ENCODE measurements at places on chromosomes 12 and 14.
A peak's percentile ranks its signal among the peaks of the same experiment; 100 is the strongest.

DNA sequence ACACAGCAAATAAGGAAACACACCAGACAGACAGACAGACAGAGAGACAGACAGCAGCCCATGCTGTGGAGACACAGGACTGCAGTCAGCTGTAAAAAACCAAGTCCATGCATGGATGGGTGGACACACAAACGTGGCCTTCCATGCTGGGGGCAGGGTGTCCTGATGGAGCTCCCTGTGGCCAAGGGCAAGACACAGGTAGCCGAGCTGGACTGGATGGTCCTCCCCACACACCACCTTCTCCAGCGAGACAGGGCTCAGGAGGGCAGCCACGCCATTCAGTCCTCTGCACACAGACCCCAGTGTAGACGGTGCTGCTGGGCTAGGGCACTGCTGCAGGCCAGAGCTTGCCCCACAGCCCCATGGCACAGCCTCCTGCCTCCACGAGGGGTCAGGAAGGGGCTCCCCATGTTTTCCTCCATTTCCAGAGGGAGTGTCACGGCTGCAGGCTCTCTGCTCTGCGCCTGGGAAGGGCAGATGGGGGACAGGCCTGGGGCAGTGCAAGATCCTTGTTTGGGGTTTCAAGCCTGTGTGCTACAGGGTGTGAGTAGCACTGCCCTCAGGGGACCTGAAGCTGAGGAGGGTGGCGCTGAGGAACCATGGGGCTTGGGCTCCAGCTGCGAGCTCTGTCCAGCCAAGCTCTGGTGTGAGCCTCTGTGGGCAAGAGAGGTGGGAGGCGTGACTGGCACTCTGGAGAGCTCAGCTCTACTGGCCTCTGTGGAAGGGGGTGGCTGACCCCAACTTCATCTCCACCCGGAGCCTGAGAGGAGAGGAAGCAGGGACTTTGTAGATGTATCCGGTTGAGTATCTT is 67.9 kb downstream of the GALNT9 start:
- DNase-seq, result no peak

GRCh38 chr14:44700184-44700583 is 193.1 kb upstream of the FSCB start:
- DNase-seq, result no peak

DNA sequence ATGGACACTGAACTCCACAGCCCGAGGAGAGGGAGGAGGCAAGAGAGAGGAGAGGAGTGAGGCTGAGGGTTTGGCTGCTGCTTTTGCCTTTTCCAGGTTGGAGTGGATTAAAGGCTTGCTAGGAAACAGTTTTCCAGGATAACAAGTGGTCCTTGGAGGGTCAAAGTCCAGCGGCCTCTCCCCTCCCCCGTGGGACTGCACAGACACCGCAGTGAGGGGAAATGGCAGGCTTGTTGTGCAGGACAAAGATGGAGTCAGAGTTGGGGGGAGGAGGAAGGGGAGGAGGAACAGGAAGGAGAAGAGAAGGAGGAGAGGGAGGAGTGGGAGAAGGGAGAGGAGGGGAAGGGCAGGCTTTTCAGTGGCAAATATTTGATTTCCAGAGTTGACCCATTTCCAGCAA is 245.5 kb downstream of the RBM19 start:
- DNase-seq, result no peak

GRCh38 chr14:50123062-50123461 is 6.7 kb upstream of the VCPKMT start:
- no peak for DNase-seq

DNA sequence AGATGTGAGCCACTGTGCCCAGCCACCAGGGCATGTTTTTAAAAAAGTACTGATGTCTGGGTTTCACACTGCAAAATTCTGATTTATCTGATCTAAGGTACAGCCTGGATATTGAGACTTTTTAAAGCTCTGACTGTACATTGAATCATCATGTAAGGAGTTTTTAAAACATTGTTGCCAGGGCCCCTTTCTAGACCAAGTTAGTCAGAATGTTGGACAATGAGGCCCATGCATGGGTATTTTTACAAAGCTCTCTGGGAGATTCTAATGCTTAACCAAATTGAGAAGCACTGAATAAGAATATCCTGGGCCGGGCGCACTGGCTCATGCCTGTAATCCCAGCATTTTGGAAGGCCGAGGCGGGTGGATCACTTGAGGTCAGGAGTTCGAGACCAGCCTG is 16.7 kb downstream of the TMEM19 start:
- DNase-seq, result no peak

GRCh38 chr14:101187816-101188570 is 284.5 kb upstream of the RTL1 start:
- no peak for DNase-seq

DNA sequence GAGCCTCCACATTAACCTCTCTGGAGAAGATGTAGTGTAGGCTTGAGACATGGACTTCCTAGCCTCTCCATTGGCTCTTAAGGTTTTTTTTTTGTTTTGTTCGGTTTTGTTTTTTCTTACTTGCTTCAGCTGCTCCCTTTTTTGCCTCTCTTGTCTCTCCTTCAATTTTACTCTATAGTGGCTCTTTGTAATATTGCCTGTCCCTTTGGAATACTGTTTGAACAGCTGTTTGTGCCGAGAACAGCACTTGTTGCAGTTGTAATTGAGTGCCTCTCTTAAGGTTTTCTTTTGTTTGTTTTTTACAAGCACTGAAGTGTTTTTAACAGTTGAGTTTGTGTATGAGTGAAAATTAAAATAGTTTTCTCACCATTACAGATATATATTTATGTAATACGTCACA is 567.7 kb downstream of the LRFN5 start:
- DNase-seq, result no peak

DNA sequence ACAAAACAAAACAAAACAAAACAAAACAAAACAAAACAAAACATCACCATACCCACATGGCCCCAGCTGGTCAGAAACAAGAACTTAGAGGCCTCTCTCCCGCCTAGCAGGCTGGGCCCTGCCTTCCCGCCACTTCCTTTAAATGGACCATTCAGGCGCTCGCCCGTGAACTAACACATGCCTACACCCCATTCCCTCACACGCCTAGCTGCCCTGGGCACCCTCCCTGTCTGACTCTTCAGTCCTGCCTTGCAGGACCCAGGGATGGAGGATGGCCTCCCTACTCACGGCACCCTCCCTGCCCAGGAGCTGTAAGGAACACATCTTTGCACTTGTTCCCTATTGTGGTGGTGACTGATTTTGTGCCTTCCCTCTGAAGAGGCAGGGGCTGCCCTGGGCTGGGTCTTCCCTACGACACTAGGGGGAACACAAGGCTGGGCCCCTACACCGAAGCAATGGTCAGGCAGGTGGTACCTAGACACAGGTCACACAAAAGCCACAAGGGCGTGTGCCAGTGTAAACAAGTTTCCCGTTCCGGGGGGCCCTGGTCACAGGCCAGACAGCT is 21.5 kb downstream of the P2RX2 start:
- DNase-seq, result no peak

DNA sequence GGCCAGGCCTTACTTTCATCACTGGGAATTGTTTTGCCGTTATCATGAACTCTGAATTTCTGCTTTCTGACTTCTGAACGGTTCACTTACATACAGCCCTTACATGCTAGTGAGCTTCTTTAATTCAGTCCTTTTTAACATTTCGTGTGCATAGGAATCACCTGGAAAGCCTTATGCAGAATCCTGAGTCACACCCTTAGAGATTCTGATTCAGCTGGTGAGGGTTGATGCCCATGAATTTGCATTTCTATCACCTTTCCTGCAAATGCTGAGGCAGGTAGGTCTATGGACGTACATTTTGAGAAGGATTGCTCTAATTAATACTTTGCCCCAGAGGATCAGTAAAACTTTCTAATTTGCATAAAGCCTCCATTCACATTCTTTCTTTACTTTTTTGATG is 44.0 kb downstream of the PPHLN1 start:
- DNase-seq, result no peak

GRCh38 chr12:106082216-106083175 is 56.3 kb downstream of the NUAK1 start:
- no peak for DNase-seq

DNA sequence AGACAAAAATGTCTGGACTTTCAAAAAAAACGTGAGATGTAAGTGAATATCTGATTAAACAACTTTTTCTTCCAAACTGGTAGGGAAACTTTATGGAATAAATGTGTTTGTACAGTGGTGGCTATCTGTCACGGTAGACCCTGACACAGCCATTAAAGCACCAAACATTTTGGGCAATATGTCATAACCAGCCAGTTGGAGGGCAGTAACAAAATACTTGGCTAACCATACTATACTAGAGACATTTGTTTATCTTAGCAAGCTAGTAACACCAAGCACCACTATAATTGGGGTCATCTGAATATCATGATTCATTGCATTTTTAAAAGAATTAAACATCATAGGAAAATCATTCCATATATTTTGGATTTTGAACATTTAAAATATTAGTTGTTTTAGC is 6.0 kb upstream of the MYF6 start:
- DNase-seq, result no peak

DNA sequence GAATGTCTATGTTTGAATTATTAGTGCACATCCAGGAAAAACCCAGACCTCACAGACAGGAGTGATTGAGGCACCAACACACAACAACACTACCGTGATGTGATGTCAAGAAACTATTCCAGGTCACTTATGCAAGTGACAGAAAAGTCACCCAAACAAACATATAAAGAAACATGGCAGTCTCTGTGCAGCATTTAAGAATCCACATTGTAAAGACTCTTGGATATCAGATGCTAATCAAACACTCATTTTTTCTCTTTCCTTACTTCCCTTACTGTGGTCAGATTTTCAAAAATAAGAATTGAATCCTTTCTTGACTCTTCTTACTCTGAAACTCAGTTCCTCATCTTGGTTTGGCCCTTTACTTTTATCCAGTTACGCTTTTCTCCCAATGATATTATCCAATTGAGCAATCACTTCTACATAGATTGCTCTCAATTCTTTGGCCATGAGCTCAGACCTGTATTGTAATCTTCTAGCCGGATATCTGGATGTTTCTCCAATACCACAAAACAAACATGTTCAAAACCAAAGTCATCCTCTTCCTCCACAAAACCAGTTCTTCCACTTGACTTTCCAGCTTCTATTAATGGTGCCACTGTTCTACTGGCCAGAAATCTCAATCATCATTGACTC is 115.4 kb downstream of the DUSP6 start:
- DNase-seq, result no peak

GRCh38 chr12:70719672-70720420 is 82.6 kb upstream of the PTPRB start:
- DNase-seq, result peak; percentile 39

DNA sequence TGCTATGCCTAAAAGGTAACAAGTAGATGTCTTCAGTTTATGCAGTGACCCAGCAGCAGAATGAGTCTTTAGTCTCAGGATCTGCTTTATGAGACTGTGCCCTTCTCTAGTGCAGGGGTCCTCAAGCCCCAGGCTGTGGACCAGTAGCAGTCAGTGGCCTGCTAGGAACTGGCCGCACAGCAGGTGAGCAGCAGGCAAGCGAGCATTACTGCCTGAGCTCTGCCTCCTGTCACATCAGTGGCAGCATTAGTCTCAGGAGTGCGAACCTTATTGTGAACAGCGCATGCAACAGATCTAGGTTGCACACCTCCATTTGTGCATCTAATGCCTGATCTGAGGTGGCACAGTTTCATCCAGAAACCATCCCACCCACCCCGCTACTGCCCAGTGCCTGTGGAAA is 38.4 kb downstream of the LRP6 start:
- DNase-seq, result no peak

DNA sequence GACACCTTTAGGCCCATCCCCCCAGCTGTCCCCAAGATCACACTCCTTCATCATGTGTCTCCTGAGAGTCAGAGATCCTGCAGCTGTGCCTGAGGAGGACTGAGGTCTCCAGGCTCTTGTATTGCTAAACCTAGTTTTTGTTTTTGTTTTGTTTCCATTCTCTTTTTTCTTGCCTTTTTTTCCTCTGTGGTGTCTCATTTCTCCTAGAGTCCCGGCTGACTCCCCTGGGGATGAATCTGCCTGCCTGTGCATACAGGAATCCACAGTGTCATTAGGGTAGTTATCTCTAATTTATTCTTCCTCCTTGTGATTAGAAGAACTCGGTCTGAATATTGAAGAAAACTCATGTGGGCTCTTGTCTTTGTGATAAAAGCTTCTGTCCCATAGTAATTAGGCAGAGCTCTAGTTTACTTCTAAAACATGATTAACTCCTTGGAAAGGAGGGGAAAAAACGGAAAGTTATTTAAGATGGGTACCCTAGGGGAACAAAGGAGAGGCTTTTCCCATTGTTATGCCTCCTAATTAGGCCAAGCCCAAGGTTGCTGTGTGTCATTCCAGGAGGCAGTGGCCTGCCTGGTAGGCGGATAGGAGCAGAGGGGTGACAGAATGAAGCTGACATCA is 343.2 kb downstream of the ZFP36L1 start:
- no peak for DNase-seq

DNA sequence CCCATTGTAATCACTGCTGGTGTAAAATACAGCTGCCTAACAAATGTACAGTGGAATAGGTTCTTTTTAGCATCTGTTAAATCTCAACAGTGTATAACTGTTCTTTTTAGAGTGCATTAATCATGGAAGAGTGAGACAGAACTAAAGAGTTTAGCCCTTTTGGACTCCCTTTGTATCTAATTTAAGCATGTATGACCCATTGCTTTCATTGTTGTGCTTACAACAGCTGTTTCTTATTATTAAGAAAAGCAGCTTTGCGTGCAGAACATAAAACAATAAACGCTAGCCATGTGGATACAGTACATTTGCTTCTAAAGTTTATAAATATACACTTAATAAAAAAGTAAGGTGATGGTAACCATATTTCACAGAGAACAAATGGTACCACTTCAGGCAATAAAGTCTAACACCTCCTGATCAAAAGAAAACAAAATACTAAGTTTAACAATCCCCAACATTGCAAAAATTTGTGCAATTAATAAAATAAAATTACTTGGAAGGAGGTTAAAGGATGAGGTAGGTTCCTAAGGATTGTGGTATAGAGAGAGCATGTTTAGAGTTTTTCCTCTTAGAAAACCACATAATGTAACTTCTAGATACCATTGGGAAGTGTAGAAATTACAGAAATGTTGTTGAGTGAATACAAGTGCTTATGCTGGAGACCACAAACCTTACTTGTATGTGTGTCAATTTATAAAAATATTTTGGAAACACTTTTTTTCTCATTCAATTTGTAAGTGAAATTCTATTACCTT is 448.7 kb downstream of the SLC6A15 start:
- no peak for DNase-seq

DNA sequence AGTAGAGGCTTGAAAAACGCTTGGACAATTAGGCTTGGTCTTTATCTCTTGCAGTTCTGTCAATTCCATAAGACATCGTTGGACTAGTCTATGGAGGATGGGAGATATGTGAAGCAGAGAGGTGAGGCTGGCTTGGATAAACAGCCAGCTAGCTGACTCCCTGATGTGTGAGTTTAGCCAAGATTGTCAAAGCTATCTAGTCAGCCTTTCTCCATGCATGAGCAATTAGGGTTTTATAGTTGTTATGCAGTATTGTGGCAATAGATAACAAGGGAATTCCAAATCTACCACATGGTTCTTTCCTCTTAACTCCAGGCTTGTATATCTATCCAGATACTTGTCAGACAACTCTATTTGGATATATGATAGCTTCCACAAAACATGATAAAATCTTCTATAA is 153.6 kb upstream of the NRXN3 start:
- peak; percentile 2 for DNase-seq

- no peak for DNase-seq
These were observed 383.8 kb downstream of the NOVA1 start for GRCh38 chr14:26213846-26214575.
